ENCODE measurements at places on chromosomes 13 and 19. TPM values are rescaled to one million over a fixed set of nuclear protein-coding genes. Genes with fewer than 3 reads are reported as not detected.

Gene NCAN
- total RNA-seq, result not detected

Gene EDDM13
- total RNA-seq, result not detected

GRCh38 chr13:110915874-110916206, 971 bp upstream of the ANKRD10 start:
- peak overlapping the region; percentile 92 for H3K4me3 ChIP-seq
- H3K27ac ChIP-seq, result peak overlapping the region; percentile 99
- no peaks in the 10 kb centered on the region for H3K27me3 ChIP-seq
- DNase-seq, result no peak
- no peaks in the 10 kb centered on the region for H3K36me3 ChIP-seq
- H3K4me1 ChIP-seq, result peaks cover 13% of the 10 kb centered on the region

DNA sequence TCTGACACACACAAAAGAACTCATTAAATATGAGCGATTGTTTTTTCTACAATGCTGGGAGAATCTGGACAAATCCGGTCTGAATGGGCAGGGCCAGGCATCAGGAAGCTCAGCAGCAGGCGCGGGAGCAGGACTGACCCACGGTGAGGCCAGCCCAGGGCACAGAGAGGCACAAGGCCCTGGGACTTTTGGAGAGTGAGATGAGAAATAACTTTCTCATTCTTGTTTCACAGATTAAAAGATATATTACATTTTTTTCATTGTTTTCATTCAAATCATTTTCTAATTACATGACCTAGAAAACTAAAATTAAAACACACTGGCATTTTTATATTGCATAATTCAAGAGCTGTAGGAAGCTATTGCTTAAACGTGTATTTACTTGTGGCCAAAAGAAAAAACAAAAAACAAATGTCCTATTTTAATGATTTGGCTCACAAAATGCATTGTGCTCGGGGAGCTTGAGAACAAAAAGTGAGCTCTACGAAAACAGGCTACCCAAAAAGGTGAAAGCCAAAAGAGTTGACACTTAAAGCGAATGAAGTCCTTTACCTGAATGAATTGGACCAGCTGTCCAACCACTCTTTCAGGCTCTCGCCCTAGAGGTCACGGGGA, 133.1 kb downstream of the TNFRSF19 start:
- H3K27me3 ChIP-seq, result no peaks in the 10 kb centered on the region
- no peak overlapping the region for H3K4me3 ChIP-seq
- H3K4me1 ChIP-seq, result no peaks in the 10 kb centered on the region
- H3K27ac ChIP-seq, result no peak overlapping the region

- DNase-seq, result no peak
- H3K36me3 ChIP-seq, result no peaks in the 10 kb centered on the region
Observed at GRCh38 chr13:97559981-97560380, 126.0 kb downstream of the RAP2A start.

DNA sequence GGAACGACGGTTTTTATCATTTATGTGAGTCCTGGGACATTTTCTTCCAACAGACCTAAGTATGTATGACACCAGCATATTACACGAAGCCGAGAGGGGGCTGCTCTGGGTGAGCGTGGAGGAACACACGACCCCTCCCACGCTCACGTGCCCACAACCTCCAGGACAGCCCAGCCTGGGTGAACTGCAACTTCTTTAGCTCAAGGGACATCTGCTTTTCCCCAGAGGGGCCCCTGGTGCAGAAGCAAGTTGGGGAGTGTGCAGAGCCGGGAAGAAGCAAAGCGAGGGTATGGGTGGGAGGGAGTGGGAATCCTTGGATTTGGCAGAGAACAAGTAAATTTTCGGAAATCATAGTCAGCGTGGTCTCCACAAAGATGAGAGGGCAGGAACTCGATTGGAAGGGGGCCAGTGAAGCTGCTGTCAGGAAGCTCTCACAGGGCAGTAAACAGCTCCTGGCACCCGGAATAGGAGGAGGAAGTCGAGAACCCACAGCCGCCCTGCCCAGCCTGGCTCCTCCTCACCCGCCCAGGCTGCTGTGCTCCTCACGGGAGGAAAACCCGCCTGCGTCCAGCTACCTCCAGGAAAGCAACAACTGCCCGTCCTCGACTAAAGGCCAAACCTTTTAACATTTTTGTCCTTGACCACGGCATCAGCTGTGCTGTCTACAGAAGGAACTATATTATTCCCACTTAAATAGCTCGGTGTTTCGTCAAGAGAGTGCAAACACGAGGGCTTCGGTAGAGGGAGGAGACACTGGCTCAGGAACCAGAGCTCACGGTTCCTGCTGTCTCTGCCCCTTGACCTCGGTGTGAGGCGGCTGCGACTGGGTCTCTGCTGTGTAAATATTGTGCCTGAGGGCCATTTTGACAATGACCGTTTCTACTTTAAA, 17.2 kb upstream of the CFAP97D2 start:
- H3K36me3 ChIP-seq, result no peaks in the 10 kb centered on the region
- DNase-seq, result no peak
- H3K4me1 ChIP-seq, result no peaks in the 10 kb centered on the region

GRCh38 chr13:73250061-73250460, 191.3 kb downstream of the KLF5 start:
- no peaks in the 10 kb centered on the region for H3K36me3 ChIP-seq
- H3K4me1 ChIP-seq, result no peaks in the 10 kb centered on the region
- H3K27ac ChIP-seq, result no peak overlapping the region
- H3K27me3 ChIP-seq, result no peaks in the 10 kb centered on the region
- no peak overlapping the region for H3K4me3 ChIP-seq

GRCh38 chr13:80039000-80039399, 301.9 kb downstream of the SPRY2 start:
- H3K27me3 ChIP-seq, result no peaks in the 10 kb centered on the region
- DNase-seq, result no peak
- no peak overlapping the region for H3K27ac ChIP-seq
- H3K4me3 ChIP-seq, result no peak overlapping the region

Measured in prostate gland (tissue), 2 donors.